IPS DF 6.9 (cell line): ENCODE measurements at places on chromosomes 16 and 17.

DNA sequence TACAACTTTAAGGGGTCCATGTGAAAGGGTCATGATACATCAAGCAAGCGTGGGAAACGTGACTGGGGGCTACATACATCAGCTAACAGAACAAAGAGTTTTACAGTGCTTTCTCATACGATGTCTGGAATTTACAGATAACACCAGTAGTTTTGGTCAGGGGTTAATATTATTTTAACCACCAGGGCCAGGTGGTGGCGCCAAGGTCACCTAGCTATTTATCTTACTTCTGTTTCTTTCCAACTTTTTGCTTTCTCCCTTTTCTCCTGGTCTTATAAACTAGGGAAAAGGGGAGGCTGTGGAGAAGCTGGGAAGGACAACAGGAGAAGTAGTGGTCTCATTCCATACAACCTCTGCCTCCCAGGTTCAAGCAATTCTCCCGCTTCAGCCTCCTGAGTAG is 37.9 kb downstream of the CLEC3A start:
- DNase-seq = no peak
- H3K27ac ChIP-seq = no peak overlapping the region
- no peak overlapping the region for H3K4me3 ChIP-seq

DNA sequence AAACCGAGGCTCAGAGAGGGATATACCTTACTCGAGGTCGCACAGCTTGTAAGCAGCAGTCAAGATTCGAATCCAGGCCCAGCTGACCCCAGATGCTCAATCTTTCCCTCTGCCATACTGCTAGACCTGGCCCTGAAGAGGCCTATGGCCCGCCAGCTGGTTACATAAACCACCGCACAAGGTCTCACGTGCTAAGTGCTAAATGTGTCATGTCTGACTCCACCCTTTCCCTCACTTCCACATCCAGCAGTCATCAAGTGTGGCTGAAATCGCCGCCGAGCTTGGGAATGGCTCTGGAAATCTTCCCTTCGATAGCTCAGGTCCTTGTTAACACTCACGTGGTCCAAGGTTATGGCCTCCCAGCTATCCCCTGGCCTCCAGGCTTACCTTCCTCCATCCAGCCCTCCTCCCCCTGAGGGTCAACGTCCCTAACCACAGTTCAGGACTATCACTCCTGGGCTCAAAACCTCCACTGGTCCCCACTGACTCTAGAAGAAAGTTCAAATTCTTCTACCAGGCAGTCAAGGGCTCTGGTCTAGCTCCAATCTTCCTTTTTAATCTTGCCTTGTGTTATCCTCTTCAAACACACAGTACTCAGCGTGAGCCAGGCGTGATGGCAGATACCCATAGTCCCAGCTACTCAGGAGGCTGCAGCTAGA is 3.5 kb downstream of the ZBTB4 start:
- H3K36me3 ChIP-seq = no peaks in the 10 kb centered on the region
- DNase-seq = no peak
- H3K4me3 ChIP-seq = no peak overlapping the region

- H3K36me3 ChIP-seq = no peaks in the 10 kb centered on the region
- H3K27me3 ChIP-seq = no peaks in the 10 kb centered on the region
- H3K27ac ChIP-seq = no peak overlapping the region
- no peak overlapping the region for H3K4me3 ChIP-seq
- no peaks in the 10 kb centered on the region; the same call in 1 of the 2 replicates for H3K4me1 ChIP-seq
- no peak for DNase-seq
These were observed 313.6 kb downstream of the HS3ST4 start for GRCh38 chr16:26005336-26005735.

DNA sequence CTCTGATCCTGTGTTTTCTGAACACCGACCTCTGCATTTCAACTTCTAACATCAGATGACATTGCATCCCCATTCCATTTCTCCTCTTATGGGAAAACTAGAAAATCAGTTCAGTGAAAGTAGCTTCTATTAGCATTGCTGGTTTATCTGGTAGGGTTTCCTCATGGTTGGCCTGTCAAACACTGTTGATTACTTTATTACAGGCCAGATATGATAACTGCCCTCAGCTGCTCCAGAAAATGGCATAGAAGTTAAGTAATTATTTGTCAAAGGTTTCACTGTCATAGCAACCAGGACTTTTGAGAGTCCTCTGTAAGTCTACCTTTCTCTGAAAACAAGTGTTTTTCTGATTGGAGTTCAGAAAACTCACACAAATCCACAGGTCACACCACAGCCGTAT is 3.0 kb downstream of the GFOD2 start:
- no peak overlapping the region for H3K4me3 ChIP-seq
- no peak for DNase-seq
- no peaks in the 10 kb centered on the region for H3K27me3 ChIP-seq

- H3K27ac ChIP-seq = no peak overlapping the region
- H3K36me3 ChIP-seq = no peaks in the 10 kb centered on the region
- no peak overlapping the region for H3K4me3 ChIP-seq
- H3K27me3 ChIP-seq = peaks cover 3% of the 10 kb centered on the region; the same call in 1 of the 2 replicates
These were observed 4.8 kb downstream of the SCGB1C2 start for GRCh38 chr17:142102-142661.

GRCh38 chr17:2799653-2800052 is 3.4 kb downstream of the RAP1GAP2 start:
- no peak overlapping the region for H3K27ac ChIP-seq
- H3K36me3 ChIP-seq = no peaks in the 10 kb centered on the region
- H3K27me3 ChIP-seq = no peaks in the 10 kb centered on the region
- H3K4me1 ChIP-seq = 0 out of 2 replicates have a peak, but pooled peaks cover 2% of the 10 kb centered on the region
- DNase-seq = no peak

DNA sequence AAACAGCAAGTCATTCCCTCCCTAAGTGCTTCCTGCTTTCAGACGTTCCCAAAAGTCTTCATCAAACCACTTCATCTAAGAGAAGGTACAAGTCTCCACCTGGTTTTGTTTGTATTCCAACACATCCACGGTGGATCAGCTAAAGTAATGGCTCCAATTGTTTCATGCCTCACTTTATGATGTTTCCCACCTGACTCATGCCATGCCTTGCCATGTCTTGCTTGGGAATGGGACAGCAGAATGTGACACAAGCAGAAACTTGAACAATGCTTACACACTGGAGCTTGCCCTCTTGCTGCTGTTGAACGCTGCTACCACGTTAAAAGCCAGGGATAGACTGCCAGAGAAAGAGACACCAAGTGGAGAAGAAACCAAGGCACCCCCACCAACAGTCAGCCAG is 43.8 kb downstream of the MYH10 start:
- DNase-seq = no peak
- no peak overlapping the region for H3K4me3 ChIP-seq
- H3K4me1 ChIP-seq = no peaks in the 10 kb centered on the region
- peaks cover 5% of the 10 kb centered on the region; the same call in 1 of the 2 replicates for H3K36me3 ChIP-seq
- no peak overlapping the region for H3K27ac ChIP-seq

DNA sequence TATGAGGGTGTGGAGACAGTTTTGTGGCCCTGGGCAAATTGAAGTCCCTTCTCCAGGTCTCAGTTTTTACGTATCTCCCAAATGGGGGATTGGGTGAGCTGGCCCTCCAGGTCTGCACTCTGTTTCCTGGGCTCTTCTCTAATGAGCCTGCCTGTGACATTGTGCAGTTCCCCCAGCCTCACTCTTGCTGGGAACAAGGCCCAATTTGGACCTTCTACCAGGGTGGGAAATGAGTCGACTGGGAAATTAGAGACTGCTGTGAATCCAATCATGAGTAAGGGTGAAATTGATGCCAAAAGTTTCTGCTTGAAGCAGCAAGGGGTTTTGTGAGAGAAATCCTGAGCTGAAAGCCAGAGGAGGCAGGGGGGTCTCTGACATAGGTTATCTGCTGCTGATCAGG is 71.5 kb upstream of the KSR1 start:
- no peaks in the 10 kb centered on the region for H3K27me3 ChIP-seq
- H3K4me3 ChIP-seq = no peak overlapping the region
- 0 out of 2 replicates have a peak, but pooled peaks cover 3% of the 10 kb centered on the region for H3K4me1 ChIP-seq
- DNase-seq = no peak

- H3K36me3 ChIP-seq = no peaks in the 10 kb centered on the region
- H3K4me3 ChIP-seq = peak overlapping the region; percentile 55
- H3K27me3 ChIP-seq = peaks cover 13% of the 10 kb centered on the region; the same call in 1 of the 2 replicates
- H3K27ac ChIP-seq = no peak overlapping the region
- H3K4me1 ChIP-seq = no peaks in the 10 kb centered on the region
These were observed 22.4 kb upstream of the CRYM start for GRCh38 chr16:21300309-21301167.

GRCh38 chr17:45930420-45930951 is 36.1 kb downstream of the MAPT start:
- no peak for DNase-seq
- H3K27me3 ChIP-seq = no peaks in the 10 kb centered on the region
- H3K27ac ChIP-seq = no peak overlapping the region
- no peaks in the 10 kb centered on the region for H3K4me1 ChIP-seq

DNA sequence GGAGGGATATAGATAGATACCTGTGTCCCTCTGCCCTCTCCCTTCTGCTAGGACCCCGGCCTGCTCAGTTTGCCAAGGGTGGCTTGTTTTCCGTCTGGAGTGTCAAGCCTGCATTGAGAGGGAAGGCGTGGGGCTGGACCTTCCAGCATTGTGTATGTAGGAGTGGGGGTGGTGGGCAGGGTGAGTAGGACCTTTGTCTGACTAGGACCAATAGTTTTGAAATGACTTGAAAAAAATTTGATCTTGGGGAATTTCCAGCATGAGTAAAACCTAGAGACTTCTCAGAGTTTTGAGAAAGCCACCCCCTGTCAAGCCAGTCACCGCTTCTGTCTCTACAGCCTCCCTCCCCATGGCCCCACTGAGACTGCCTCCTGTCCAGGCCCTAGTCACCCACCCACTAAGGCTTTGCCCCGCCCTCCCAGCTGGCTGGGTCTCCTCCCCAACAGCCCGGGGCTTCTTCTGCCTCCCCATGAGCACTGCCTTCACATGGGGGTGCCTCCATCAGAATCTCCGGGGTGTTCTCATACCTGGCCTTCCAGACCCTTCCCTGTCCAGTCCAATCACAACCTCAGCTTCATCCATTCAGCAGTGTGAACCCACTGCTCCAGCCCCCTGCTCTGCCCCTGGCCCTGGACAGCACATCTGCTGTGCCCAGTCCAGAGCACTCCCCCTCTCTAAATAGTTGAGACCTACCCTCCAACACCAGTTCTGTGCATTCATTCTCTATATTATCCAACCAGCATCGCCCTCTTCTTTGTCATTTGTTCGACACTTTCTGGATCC is 207.0 kb downstream of the MSI2 start:
- H3K27ac ChIP-seq = no peak overlapping the region
- DNase-seq = no peak
- H3K4me1 ChIP-seq = peaks cover 13% of the 10 kb centered on the region
- no peak overlapping the region for H3K4me3 ChIP-seq
- no peaks in the 10 kb centered on the region for H3K27me3 ChIP-seq
- no peaks in the 10 kb centered on the region; the same call in 1 of the 2 replicates for H3K36me3 ChIP-seq

GRCh38 chr16:71885261-71885650 is 1.3 kb upstream of the ZNF821 start:
- DNase-seq = no peak
- no peaks in the 10 kb centered on the region for H3K27me3 ChIP-seq
- no peak overlapping the region for H3K4me3 ChIP-seq
- H3K4me1 ChIP-seq = no peaks in the 10 kb centered on the region
- H3K27ac ChIP-seq = no peak overlapping the region

DNA sequence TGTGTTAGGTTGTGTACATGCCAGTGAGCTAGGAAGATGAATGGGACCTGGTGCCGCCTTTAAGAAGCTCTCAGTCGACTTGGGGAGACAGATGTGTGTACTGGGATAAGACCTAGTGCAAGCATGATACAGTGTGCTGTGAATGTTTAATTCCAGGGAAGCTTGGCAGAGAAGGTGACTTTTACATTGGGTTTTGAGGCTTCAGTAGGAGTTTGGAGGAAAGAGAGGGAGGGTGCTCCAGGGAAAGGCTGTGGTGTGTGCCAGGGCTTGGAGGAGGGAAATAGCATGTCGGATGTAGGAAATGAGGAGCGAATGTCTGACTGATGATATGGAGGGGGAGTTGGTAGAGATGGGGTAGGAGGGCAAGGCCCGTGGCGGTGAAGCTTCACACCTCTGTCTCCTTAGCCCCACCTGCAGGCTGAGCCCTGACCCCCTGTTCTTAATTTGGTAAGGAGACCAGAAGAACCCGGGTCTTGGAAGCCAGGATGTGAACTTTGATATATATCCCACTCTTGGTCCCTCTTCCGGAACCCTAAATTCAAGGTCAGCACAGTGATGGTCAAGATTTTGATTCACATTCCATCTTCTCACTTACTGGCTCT is 76.6 kb downstream of the PLCG2 start:
- H3K4me1 ChIP-seq = no peaks in the 10 kb centered on the region
- H3K36me3 ChIP-seq = no peaks in the 10 kb centered on the region
- H3K27ac ChIP-seq = no peak overlapping the region
- no peak for DNase-seq
- no peak overlapping the region for H3K4me3 ChIP-seq

- no peaks in the 10 kb centered on the region for H3K27me3 ChIP-seq
- DNase-seq = peak; percentile 87
- H3K4me1 ChIP-seq = peaks cover 2% of the 10 kb centered on the region; the same call in 1 of the 2 replicates
- no peaks in the 10 kb centered on the region for H3K36me3 ChIP-seq
- no peak overlapping the region for H3K27ac ChIP-seq
These were observed 47.2 kb downstream of the ARHGAP27 start for GRCh38 chr17:45385331-45385997.

GRCh38 chr17:5035315-5035714 is at the start of gene SLC52A1:
Gene SLC52A1 (minus strand): TSS chr17:5035426. CDS start chr17:5034606, 820 bp downstream.
- no peak within 1 kb of the TSS for H3K27ac ChIP-seq
- DNase-seq = no peak
- H3K27me3 ChIP-seq = no peaks in the 10 kb centered on the region
- H3K4me3 ChIP-seq = peak within 1 kb of the TSS; percentile 22; the same call in 1 of the 2 replicates

- H3K4me3 ChIP-seq = peak overlapping the region; percentile 63; the same call in 1 of the 2 replicates
- H3K4me1 ChIP-seq = peaks cover 3% of the 10 kb centered on the region; the same call in 1 of the 2 replicates
These were observed 643 bp downstream of the HSDL1 start for GRCh38 chr16:84144209-84144858.

DNA sequence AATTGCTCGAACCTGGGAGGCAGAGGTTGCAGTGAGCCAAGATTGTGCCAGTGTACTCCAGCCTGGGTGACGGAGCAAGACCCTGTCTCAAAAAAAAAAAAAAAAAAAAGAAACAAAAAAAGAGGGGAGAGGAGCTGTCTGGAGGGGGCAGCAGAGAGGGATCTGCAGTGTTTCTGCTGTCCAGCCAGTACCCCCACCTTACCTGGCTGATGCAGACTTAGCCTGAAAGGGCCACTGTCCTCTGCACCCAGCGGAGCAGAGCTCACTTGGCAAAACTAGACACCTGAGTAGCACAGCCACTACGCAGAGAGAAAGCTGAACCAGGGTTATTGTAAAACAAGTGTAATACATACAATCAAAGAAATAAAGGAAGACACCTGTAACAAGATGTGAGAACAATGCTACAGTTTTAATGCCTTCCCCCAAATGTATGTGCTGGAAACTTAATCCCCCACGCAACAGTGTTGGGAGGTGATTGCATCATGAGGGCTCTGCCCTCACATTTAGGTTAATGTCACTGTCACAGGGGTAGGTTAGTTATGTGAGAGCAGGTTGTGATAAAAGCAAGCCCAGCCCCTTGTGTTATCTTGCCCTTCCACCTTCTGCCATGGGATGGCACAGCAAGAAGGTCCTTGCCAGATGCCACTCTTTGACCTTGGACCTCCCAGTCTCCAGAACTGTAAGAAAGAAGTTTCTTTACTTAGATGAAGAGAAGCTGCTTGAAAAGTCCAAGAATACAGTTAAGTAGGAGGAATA is 211.2 kb downstream of the RPTOR start:
- H3K4me1 ChIP-seq = peaks cover 4% of the 10 kb centered on the region
- H3K27me3 ChIP-seq = no peaks in the 10 kb centered on the region
- H3K4me3 ChIP-seq = no peak overlapping the region
- H3K27ac ChIP-seq = no peak overlapping the region
